ENCODE measurements at places on chromosomes 12 and 14.

DNA sequence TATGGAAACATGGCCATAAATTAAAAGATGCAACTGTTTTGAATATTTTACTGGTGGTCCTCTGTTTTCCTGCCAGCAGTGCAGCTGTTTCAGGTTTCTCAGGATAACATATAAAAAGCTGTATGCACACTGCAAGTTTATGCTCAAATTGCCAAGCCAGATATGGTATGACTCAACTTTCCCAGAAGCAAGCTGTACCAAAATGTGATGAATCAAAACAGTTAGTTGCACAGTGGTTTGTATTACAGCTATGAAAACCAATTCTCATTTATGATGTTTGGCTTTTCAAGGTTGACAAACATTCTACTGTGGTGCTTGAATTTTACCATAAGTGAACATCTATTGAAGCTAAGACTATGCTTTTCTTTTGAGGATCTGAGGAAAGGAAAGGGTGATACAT is 15.5 kb downstream of the TRMT5 start:
- DNase-seq: no peak

- DNase-seq: no peak
Observed at GRCh38 chr14:50943943-50944646, at the start of gene PYGL. Gene PYGL (minus strand): TSS chr14:50944483. CDS start chr14:50944403, 80 bp downstream.

DNA sequence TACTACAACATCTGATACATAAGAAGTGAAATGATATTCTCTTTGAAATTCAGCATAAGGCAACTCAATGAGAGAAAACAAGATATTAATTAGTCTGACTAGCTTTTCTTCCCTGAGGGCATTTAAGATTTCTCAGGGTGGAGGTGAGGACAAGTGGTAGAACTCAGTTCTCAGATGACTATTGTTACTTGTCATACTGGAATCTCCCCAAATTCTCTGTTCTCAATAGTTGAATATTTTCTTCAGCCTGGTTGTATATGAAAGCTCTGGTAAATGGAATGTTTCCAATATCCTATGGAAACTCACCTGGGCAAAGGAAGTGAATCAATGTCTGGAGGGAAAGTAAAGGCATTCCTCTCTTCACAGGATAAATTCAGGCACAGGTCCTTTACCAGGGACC is 18.2 kb upstream of the ITGA5 start:
- no peak for DNase-seq

DNA sequence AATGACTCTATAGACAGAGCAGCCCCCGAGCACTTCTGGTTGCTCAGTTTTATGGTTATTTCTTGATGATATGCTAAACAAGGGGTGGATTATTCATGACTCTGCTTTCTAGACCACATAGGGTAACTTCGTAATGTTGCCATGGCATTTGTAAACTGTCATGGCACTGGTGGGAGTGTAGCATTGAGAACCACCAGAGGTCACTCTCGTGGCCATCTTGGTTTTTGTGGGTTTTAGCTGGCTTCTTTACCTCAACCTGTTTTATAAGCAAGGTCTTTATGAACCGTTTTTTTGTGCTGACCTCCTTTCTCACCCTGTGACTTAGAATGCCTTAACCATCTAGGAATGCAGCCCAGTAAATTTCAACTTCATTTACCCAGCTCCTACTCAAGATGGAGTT is 1036.2 kb upstream of the FLRT2 start:
- no peak for DNase-seq

DNA sequence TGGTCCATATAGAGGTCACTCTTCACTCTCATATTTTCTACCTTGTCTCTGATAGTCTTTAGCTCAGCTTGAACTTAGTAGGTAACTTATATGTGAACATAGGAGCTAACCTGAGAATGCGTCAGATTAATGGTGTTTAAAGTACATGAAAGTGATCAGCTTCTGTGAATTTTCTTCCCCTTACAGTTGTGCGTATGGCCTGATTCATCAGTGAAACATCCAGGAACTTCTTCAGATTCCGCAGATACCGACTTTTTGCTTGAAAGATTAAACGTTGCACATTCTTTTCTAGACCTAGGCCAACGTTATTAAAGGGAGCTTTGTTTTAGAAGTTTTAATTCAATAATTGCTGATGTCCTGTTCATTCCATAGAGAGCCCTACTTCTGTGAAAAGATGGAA is 1945.1 kb upstream of the SEL1L start:
- DNase-seq: no peak

DNA sequence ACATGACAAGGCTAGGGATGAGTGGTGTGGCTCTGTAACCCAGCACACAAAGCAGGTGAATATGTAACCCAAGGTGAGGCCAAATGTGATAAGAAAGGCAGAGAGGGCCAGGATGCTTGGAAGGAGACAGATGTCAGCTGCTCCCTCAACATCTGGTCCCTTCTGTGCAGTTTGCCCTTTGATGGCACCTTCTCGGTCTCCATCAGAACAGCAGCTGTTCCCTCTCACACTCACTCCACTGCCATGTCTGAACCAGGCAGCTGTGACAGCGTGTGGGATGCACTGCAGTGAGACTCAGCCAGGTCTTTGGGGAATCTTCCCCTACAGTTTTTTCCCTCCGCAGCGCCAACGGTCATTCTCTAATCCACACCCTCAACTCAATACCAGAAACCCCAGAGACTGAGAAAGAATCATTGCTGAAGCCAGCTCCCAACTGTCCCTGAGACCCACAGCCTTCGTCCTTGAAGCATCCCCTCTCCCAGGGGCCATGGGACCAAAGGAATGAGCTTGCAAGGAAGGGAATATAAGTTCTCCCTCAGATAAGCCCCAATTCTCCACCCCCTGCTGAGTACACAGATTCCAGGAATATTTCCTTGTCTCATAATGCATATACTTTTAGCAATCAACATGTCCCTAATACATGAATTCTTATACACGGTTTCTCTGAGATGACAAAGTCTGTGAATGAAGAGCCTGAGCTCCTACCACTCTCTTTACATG is 230.0 kb downstream of the GLT1D1 start:
- DNase-seq: no peak

DNA sequence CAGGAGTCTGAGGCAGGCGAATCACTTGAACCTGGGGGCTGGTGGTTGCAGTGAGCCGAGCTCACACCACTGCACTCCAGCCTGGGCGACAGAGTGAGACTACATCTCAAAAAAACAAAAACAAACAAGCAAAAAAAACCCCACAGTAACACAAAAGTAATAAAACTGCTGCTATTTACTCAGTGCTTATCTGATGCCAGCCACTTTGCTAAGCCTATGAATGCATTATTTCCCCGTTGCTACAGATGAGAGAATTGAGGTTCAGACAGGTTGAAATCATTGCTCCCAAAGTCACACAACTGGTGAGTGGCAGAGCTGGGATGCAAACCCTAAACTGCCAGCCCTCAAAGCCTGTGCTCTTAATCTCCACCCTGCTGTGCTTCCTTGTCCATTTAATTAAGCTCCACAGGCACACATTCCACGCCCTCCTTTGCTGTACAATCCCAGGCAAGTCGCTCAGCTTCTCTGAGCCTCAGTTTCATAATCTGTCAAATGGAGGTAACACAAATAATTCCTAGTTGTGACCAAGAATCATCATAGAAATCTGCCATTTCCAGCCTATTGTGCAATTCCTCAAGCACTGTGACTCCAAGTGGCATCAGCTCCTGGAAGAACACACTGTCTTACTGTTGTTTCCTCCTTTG is 5.7 kb upstream of the OAS3 start:
- DNase-seq: no peak

GRCh38 chr14:68685419-68686204 is 107.3 kb downstream of the ZFP36L1 start:
- no peak for DNase-seq

DNA sequence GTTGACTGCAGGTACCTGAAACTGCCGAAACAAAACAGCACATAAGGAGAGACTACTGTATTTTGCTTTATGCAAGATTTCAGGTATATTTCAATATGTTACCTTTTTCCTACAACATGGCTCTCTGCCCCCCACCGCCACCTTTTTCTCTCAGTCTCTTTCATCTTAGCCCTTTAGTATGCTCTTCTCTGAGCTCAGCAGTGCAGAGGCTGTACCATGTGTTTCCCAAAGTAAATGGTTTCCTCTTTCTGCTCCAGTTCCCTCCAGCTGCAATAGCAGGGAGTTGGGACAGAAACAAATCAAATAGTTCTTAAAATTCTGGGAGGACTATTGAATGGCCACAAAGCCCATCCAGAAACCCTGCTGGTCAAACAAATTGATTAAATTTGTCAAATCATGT is 4.3 kb downstream of the AMN1 start:
- DNase-seq: no peak

- no peak for DNase-seq
Observed at GRCh38 chr12:53972152-53972702, 699 bp upstream of the HOXC11 start.

- no peak for DNase-seq
Observed at GRCh38 chr14:52355016-52355431, 40.9 kb downstream of the PTGER2 start.

DNA sequence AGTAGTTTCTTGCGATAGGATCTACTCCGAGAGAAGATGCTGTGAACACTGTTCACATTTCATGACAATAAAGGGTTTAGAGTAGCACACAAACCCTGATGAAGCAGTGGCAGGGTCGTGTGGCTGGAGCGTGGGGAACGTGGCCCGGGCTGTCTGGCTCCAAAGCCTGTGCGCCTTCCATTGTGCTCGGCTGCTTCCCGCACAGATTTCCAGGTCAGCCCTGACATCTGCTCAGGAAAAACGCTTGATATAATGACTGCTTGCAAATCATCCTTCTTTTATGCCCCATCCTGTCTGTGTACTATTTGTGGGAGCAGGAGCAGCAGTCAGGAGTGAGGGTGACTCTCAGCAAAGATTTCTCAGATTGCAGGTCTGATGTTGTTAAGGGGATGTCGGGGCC is 78.6 kb downstream of the EML1 start:
- DNase-seq: no peak

GRCh38 chr12:110349514-110350151 is 53.9 kb downstream of the ANAPC7 start:
- DNase-seq: no peak

DNA sequence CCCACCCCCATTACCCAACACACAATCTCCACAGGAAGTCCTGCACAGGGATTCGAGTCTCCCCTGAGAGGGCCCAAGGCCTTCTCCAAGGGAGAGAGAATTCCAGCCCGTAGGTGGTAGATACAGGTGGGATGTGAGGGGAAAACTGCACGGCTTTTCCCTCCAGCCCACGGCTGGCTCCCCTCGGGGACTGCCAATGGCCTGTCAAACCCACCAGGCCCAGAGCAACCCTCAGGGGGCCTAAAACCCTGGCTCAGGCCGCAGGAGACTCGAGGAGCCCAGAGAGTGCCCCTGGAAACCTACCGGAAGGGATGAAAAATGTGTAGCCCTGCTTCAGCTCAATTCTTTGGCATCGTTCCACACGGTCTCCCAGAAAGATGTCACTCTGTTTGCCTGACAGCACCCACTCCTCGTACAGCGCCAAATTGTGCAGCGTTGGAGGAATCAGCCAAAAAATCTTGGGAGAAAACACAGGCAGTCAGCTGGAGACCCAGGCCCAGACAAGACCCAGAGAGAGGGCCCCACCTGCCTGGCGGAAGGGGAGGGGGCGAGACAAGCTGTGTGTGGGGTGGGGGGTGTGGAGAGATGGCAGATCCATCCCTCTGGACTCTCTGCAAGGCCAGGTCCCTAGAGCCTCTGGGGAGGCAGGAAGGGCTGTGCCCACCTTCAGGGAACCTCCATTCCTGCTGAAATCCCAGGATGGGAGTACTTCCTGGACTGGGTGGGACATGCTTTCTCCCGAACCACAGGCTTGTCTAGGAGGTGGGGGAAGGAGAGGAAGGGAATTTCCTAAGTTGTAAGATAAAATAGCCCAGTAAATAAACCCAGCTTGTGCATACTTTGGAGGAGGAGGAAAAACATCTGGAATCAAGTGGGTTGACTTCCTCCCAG is 48.1 kb downstream of the KDM2B start:
- no peak for DNase-seq

- DNase-seq: no peak
Observed at GRCh38 chr12:32702946-32703345, 23.8 kb downstream of the DNM1L start.

DNA sequence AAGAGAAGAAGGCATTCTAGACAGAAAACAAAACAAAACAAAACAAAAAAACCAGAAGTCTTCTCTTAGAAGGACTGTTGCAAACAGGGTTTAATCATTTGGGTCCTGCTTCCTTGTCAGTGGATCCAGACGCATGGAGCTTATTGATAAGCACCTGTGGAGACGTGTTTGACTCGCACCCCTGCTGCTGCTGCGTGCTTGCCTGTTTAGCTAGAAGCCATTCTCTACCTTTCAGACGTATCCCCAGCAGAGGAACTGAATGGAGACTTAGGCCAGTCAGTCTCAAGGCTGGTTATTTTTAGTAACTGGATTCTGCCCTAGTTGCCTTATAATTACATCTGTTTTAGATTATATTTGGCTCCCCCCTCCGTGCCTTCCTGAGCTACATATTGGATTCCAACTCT is 186.1 kb upstream of the EEA1 start:
- no peak for DNase-seq

GRCh38 chr12:67647181-67647798 is 1.3 kb upstream of the DYRK2 start:
- no peak for DNase-seq

DNA sequence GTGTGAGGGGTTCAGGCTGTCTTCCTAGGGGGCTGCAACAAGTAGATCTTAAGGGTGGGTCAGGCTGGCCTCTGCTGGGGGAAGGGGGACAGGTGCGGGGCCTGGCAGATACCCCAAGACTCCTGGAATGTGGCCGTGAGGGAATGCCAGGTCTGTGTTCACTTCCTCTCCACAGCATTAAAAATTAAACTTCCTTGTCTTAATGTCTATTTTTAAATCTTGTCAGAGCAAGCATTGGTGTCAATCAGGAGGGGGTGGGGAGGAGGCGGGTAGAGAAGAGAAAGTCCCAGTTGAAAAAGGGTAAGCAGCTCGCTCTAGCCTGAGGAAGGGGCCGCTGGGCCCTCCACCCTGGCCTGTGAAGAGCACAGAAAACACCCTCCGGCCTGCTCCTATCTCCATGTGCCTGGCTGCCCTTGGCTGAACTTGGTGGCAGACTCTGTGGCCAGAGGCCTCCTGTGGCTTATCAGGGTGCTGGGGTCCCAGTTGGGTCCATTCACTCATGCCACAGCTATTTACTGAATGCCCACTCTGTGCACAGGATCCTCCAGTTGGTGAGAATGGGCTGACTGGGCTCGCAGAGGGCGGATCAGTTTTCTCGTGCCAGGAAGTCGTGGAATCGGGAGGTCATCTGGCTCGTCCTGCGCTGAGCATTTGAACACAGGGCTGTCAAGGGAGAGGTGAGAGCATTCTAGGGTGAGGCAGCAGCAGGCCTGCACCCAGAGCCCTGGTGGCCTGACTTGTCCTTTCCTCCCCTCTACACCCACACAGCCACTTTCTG is 128.8 kb downstream of the TSPAN9 start:
- DNase-seq: no peak

DNA sequence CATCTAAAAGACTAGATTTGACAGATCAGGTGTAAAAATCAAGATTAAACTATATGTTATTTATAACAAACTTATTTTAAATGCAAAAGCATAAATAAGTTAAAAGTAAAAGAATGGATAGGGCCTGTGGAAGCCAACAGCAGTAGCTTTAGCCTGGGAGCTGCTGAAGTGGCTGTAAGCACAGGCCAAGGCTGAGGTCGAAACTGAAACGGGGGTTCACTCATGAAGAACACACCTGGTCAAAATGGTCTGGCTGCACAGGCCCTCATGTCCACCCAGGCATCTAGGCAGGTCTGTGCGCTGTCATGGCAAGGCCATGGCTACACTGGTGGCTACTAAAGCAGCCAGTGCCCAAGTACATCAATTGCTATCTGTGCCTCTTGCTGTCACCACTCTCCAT is 23.1 kb downstream of the CATSPERB start:
- DNase-seq: no peak

- no peak for DNase-seq
Observed at GRCh38 chr12:115936997-115937916, 340.2 kb downstream of the MED13L start.

GRCh38 chr14:93476305-93476704 is 45.6 kb downstream of the UNC79 start:
- DNase-seq: no peak
